ENCODE measurements at places on chromosomes 2 and 18. TPM values are rescaled to one million over a fixed set of nuclear protein-coding genes. Genes with fewer than 3 reads are reported as not detected.

RASGRP3 gene
- total RNA-seq, result 1.5 TPM

ZNF385B gene
- 1.2 TPM for total RNA-seq

IL1RL2 gene
- 4.7 TPM for total RNA-seq

GREB1L gene
- 1.7 TPM for total RNA-seq

DNAJC5G gene
- not detected for total RNA-seq

GPR39 gene
- total RNA-seq, result 5.7 TPM

NOL4 gene
- total RNA-seq, result not detected

HOXD12 gene
- not detected for total RNA-seq

RPRM gene
- total RNA-seq, result 0.17 TPM

NT5DC4 gene
- 1.8 TPM for total RNA-seq

NT5C1B gene
- total RNA-seq, result not detected

LRP1B gene
- 0.13 TPM for total RNA-seq

DSEL gene
- 4.8 TPM for total RNA-seq

ST8SIA5 gene
- total RNA-seq, result not detected

TUBA3E gene
- total RNA-seq, result not detected

PAX3 gene
- total RNA-seq, result not detected

MTCL1 gene
- total RNA-seq, result 14.2 TPM

HOXD10 gene
- total RNA-seq, result not detected

CRYBA2 gene
- not detected for total RNA-seq

ALKAL2 gene
- not detected for total RNA-seq

TEKT4 gene
- total RNA-seq, result not detected

MMADHC gene
- 141 TPM for total RNA-seq

COBLL1 gene
- total RNA-seq, result 53.7 TPM

CMPK2 gene
- total RNA-seq, result 0.50 TPM

TRAK2 gene
- total RNA-seq, result 28.7 TPM

CNRIP1 gene
- under 0.01 TPM for total RNA-seq

LAMA3 gene
- total RNA-seq, result 1,329 TPM

LYPD1 gene
- not detected for total RNA-seq

IL36A gene
- not detected for total RNA-seq

PRKAG3 gene
- not detected for total RNA-seq

ANKRD30B gene
- total RNA-seq, result not detected

KCNK3 gene
- 0.08 TPM for total RNA-seq

GPR55 gene
- not detected for total RNA-seq

All from mammary epithelial cell (primary cell).